Chondrocyte (in vitro differentiated cells): ENCODE measurements at places on chromosomes 7 and 10. TPM values are rescaled to one million over a fixed set of nuclear protein-coding genes. Genes with fewer than 3 reads are reported as not detected.

ATOH7 gene
- total RNA-seq = not detected in 3 replicates

AMZ1 gene
- total RNA-seq = 9.1 to 11.1 TPM (median 9.6 TPM) in 3 replicates

METTL27 gene
- 0.51 to 1.7 TPM (median 0.99 TPM) in 3 replicates for total RNA-seq

MPP7 gene
- total RNA-seq = 20.1 to 21.7 TPM (median 21.0 TPM) in 3 replicates

GRCh38 chr7:19982841-19983835 is 209.7 kb upstream of the TMEM196 start:
- no peaks in the 10 kb centered on the region for H3K36me3 ChIP-seq
- peaks cover 5% of the 10 kb centered on the region for H3K27me3 ChIP-seq
- H3K27ac ChIP-seq = no peak overlapping the region
- no peak overlapping the region for H3K4me3 ChIP-seq
- H3K4me1 ChIP-seq = no peaks in the 10 kb centered on the region

DNA sequence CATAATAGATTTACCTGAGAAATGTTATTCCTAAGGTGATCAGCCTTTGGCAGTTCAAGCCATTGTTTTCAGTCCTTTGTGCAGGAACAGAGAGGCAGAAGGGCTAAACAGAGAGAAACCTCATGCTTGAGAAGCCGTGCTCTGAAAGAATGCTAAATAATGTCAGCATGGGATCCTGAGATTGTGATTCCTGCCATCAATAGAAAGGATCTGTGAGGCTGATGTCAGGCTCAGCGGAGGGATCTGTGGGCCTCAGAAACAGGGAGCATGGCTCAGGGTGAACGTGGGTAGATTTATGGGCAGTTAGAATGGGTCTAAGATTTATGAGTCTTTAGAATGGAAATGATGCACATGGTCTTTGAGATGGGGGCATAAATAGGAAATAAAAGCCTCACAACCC is 439.2 kb upstream of the IGFBP3 start:
- H3K27me3 ChIP-seq = no peaks in the 10 kb centered on the region
- no peak overlapping the region for H3K27ac ChIP-seq
- no peak for DNase-seq

GRCh38 chr7:18786796-18787195 is 291.2 kb downstream of the HDAC9 start:
- peaks cover 2% of the 10 kb centered on the region for H3K4me1 ChIP-seq
- DNase-seq = no peak
- H3K27me3 ChIP-seq = no peaks in the 10 kb centered on the region
- H3K4me3 ChIP-seq = no peak overlapping the region
- no peaks in the 10 kb centered on the region for H3K36me3 ChIP-seq

DNA sequence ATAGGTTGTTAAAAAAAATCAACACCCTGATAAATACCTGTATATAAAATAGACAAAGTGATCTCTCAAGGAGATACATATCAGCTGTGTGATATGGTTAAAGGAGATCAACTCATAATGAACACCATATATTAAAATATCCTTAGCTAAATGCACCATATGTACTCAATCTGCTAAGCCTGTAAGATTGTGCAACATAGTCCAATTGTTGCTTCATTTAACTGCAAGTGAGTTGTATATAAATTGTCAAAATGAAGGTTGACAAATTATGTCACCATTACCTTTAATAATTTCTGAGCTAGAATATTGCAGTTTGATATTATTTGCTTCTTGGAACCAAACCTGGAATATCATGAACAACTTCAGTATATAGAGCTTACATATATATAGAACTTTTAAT is 283.7 kb downstream of the MALRD1 start:
- H3K36me3 ChIP-seq = no peaks in the 10 kb centered on the region
- no peaks in the 10 kb centered on the region for H3K4me1 ChIP-seq
- no peak overlapping the region for H3K4me3 ChIP-seq
- DNase-seq = no peak

DNA sequence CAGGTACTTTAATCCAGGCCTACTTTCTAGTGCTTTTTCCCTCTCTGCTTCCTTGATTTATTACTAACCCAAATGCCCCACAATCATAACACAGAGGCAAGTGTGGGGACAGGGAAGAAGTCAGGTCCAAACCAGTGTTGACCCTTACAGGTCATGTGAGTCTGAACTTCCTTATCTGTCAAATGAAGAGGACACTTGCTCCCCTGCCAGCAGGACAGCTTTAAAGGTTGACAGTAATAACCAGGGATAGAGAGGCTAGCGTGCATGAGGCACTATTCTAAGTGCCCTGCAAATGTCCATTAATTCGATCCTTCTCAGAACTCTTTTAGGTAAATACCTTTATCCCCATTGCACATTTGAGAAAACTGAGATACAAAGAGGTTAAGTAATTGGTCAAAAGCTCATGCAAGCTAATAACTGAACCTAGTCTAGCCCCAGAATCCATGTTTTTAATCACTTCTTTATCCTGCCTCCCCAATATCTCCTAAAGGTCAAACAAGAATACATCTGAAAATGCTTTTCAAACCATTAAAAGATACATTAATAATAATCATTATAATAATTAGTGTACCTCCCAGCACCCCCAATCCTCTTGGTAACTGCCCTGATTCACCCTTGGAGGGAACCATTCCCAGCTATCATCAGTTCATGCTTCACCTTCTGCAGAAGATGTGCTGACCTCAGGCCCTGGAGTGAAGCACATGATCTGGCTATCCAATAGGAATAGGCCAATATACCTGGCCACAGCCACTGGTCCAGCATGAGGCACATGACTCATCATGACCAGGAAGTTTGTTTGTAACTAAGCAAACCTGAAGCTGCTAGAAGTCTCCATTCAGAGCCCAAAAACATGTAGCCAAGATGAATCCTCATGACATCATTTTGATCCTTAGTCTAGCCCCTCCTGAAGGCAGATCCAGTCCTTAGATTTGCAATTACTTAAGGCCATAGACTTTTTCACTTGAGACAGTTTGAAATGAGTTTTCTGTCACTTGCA is 40.7 kb downstream of the SGMS1 start:
- no peaks in the 10 kb centered on the region for H3K27me3 ChIP-seq
- peaks cover 11% of the 10 kb centered on the region for H3K4me1 ChIP-seq
- DNase-seq = no peak
- H3K36me3 ChIP-seq = peaks cover 2% of the 10 kb centered on the region

GRCh38 chr7:32357535-32358277 is 132.5 kb downstream of the LSM5 start:
- H3K27ac ChIP-seq = no peak overlapping the region
- H3K4me1 ChIP-seq = no peaks in the 10 kb centered on the region
- no peaks in the 10 kb centered on the region for H3K36me3 ChIP-seq
- H3K27me3 ChIP-seq = peaks cover 53% of the 10 kb centered on the region
- H3K4me3 ChIP-seq = no peak overlapping the region
